ENCODE measurements at places on chromosomes 16 and 17. TPM values are rescaled to one million over a fixed set of nuclear protein-coding genes. Genes with fewer than 3 reads are reported as not detected.
A peak's percentile ranks its signal among the peaks of the same experiment; 100 is the strongest.

GRCh38 chr17:82351713-82352488 lies 7.1 kb upstream of the TEX19 start:
- DNase-seq = peak; percentile 86

GRCh38 chr17:41387670-41388069 lies 5.6 kb upstream of the KRT34 start:
- DNase-seq = no peak

The ATP2C2 gene
- total RNA-seq = 10.8 TPM

The GLIS2 gene
- 22.2 TPM for total RNA-seq

- no peak for DNase-seq
These were observed 145.6 kb upstream of the RCVRN start for GRCh38 chr17:10050597-10051101.

The CRHR1 gene
- total RNA-seq = not detected

The SPHK1 gene
- total RNA-seq = 13.9 TPM

All from progenitor cell of endocrine pancreas (in vitro differentiated cells).